ENCODE measurements at places on chromosomes 11 and 22.

DNA sequence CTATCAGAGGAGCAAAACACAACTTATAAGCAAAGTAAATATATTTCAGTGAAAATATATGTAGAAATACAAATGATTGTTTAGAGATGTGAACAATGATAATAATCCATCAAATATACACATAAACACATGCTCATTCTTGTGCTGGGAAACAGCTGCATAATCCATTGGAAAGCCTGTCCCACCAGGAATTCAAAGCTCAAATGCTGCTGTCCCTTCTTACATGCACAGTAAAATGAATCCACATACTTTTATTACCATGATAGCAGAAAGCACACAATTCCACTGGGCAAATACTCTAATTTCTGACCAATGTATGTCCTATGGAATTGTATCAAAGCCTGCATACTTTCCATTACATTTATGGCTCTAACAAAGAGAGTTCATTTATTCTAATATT is 44.5 kb downstream of the SOX6 start:
- no peak for DNase-seq

- no peak for DNase-seq
Observed at GRCh38 chr11:1967641-1968225, 20.6 kb downstream of the MRPL23 start.

- DNase-seq = no peak
Observed at GRCh38 chr11:19432370-19433061, 191.8 kb upstream of the E2F8 start.

GRCh38 chr11:13076961-13077360 is 67.8 kb downstream of the RASSF10 start:
- no peak for DNase-seq

- DNase-seq = no peak
Observed at GRCh38 chr22:28259774-28260312, 340.8 kb upstream of the PITPNB start.

GRCh38 chr11:121589946-121590537 is 137.3 kb upstream of the SORL1-AS1 start:
- DNase-seq = peak; percentile 75

- DNase-seq = no peak
Observed at GRCh38 chr22:46607483-46608114, 12.6 kb upstream of the GRAMD4 start.
